ENCODE measurements at places on chromosomes 3 and 15.

GRCh38 chr3:87436781-87437543 is 160.6 kb upstream of the POU1F1 start:
- no peak for DNase-seq

DNA sequence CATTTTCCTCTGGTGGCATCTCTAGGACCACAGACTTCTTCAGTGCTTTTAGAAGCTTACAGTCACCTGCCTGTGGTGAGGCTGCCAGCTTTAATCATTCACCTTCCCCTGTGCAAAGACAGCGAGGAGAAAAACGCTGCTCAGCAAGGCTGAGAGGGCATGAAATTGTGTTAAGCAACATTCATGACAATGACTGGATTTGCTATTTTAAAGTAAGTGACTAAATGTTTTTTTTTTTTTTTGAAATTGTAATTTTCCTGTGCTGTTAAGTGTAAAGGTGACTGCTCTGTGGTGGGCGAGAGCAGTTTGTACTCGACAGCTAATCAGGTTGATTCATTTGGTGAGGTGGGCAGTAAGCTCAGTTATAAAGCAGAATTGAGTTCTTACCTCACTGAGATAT is 240.4 kb downstream of the NSUN3 start:
- DNase-seq: no peak

GRCh38 chr3:30793740-30794139 is 100.7 kb downstream of the GADL1 start:
- no peak for DNase-seq

DNA sequence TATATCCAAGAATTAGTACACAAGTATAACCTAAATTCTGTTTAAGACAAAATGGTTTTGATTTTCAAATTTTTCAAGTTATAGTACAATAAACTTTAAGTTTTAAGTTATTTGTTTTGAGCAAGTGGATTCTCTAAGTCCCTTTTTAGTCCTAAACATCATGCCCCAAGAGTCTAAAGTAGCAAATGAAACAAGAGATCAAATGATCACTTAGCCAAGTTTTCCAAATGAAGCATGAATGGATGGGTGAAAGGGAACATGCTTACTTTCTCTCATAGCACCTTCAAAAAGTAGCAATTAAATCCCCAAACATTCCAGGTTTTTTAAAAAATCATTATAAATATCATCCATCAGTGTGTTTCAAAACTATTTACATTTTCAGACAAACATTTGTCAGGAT is 19.5 kb downstream of the DLG1 start:
- no peak for DNase-seq

- no peak for DNase-seq
Measured at GRCh38 chr3:140753865-140754754, 76.2 kb downstream of the TRIM42 start.

DNA sequence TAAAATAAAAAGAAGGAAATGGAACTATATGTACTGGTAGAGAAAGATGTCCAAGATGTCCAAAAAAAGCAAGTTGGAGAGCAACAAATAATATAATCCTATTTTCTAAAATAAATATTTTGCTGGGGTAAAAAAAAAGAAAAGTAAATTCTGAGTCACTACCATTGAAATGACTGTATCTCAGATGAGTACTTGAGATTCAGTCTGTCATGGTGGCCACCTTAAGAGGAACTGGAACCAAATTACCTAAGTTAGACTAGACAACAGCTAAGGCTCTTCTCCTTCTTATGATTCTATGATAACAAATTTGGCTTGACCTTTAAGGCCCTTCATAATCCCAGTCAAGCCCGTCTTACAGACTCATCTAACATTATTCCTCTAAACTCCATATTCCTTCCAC is 270.6 kb upstream of the HES1 start:
- DNase-seq: no peak

DNA sequence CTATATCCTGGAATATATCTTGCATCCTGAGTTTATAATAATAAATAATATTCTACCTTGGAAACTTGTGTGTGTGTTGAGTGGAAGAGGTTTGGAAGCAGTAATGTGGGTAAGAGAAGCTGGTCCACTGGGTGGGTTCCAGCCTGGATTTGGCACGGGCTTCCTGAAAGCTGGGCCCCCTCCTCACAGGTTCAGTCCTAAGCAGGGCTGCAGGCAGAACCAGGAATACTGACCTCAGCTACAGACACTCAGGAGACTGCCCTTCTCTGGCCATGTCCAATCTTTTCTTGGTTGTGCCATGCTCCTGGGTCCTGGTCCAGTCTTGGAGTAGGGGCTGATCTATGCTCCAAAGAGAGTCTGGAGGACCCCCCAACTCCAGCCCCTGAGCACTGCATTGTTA is 4.5 kb downstream of the MYD88 start:
- no peak for DNase-seq

- no peak for DNase-seq
Measured at GRCh38 chr3:73718326-73719110, 93.8 kb upstream of the PDZRN3 start.

Data from NCI-H2081 (cell line).